ENCODE measurements at places on chromosomes 1 and 21.

- DNase-seq: no peak
Observed at GRCh38 chr1:25958465-25958864, 39.4 kb downstream of the PAFAH2 start.

- DNase-seq: no peak
Observed at GRCh38 chr1:70717656-70718055, 306.6 kb downstream of the CTH start.

- no peak for DNase-seq
Observed at GRCh38 chr1:217343907-217344306, 287.0 kb downstream of the GPATCH2 start.

DNA sequence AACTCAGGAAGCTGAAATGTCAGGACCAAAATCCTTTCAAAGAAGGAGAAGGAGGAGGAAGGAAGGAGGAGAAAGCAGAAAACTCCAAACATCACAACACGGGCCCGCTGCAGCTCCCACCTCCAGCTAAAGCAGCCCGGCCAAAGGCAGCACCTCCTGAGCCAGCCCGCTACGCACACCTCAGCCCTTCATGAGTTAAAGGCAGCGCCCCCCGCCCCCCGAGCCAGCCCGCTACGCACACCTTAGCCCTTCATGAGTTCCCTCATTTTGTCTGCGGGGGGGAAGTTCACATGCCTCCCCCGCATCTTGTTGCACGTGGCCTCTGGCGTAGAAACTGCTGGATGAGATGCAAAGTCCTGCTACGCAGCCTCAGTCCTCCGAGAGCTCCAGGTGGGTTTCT lies 90.7 kb upstream of the ARHGEF16 start:
- no peak for DNase-seq

DNA sequence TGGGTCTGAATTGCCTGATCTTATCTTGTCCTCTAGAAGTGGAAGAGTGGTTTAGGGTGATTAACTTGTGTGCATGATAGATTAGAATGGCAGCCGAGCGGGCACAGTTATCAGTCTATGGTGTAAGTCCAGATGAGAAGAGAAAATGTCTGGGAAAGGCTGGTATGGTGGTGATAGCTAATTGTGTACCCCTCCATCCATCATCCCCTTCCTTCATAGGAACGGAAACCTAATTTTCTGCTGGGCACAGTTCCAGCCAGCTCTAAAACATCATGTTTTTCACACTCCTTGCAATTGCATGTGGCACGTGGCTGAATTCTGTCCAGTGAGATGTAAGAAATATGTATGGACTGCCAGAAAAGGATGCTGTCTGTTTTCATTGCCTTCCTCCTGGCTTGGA lies 40.9 kb upstream of the ZP4 start:
- DNase-seq: no peak

DNA sequence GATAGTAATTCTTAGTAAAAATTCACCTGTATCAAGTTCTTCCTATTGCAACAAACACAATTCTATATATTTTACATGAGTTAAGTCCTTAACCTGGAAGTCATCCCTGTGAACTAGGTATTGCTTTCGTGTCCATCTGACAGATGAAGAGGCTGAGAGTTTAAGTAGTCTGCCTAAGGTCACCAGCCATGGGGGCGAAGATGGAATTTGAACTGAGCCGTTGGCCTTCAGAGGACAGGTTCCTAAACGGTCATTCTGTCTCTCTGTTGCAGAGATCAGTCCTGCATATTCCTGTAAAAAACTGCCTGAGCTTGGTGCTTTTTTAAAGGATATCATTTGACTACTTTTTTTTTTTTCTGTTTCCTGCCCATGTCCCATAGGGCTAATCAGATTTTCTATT lies 10.2 kb upstream of the POFUT2 start:
- DNase-seq: no peak

DNA sequence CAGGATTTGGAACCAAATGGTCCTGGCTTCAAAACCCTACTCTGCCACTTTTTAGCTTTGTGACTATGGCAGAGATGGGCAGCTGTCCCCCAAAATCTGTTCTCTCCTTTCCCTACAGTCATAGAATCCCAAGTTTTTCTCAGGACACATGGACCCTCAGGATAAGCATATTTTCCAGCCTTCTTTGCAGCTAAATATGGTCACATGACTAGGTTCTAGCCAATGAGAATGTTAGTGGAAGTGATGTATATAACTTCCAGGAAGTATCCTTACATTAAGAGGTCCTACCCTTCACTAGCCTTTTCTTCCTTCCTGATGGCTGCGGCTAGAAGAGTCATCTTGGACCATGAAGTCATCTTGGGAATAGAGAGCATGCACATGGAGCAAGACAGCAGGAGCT lies 5.9 kb downstream of the IGSF3 start:
- DNase-seq: no peak

- peak; percentile 75 for DNase-seq
Observed at GRCh38 chr1:100927276-100927675, 31.4 kb downstream of the SLC30A7 start.

DNA sequence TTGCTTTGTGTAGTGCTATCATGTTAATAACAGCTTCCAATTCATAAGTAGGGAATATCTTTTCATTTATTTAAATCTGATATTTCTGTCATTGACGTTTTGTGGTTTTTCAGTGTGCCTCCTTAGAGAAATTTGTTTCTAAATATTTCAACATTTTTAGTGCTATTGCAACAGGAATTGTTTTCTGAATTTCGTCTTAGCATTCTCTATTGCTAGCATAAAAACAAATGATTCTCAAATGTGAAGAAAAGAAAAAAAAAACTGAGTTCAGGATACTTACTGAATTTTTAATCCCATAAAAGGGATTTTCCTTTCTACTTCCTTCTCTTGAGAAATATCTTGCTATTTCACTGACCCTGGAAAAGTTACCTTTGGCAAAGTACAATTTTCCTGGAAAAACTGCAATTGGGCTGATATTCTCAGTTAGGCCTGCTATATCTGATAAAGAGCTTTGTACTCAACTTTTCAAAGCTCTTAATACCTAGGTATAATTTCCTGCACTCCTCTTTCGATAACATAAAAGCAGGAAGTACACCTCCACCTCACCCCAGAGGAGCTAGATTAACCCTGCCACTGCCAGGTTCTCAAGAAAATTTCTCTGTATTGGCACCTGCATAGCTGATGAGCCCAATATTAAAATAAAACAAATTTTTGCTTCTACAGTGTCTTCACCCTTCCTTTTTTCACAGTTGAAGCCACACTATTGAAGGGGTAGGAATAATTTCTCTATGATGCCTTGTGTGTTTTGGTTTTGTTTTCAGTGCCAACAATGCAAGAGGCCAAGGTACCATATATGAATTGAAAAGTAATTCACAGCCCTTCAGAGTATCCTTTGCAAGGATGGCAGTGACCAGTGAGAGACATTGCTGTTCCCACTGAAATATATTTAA lies 35.6 kb downstream of the PTPN14 start:
- no peak for DNase-seq

DNA sequence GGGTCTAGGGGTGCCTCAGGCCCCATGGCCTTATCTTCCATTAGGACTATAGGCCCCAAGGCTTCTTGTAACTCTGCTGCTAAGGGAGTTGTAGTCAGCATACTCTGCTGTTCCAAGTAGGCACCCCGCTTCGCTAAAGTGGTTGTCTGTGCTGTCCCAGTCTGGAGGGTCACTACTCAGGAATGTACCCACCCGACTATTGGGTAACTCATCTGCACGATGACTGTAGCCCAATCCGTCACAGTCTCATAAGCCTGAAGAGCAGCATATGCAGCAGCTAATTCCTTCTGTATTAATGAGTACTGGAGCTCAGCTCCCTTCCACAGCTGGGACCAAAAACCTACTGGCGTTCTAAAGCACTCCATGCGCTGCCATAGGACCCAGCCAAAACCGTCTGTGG lies 111.0 kb downstream of the GDAP2 start:
- DNase-seq: no peak

- DNase-seq: no peak
Observed at GRCh38 chr1:35845766-35846165, 37.2 kb upstream of the AGO1 start.

- DNase-seq: no peak
Observed at GRCh38 chr21:28482657-28483056, 510.0 kb downstream of the LTN1 start.

GRCh38 chr1:159980076-159980475 lies 26.0 kb upstream of the SLAMF9 start:
- DNase-seq: no peak

GRCh38 chr1:234270581-234271242 lies 102.5 kb upstream of the COA6 start:
- no peak for DNase-seq

DNA sequence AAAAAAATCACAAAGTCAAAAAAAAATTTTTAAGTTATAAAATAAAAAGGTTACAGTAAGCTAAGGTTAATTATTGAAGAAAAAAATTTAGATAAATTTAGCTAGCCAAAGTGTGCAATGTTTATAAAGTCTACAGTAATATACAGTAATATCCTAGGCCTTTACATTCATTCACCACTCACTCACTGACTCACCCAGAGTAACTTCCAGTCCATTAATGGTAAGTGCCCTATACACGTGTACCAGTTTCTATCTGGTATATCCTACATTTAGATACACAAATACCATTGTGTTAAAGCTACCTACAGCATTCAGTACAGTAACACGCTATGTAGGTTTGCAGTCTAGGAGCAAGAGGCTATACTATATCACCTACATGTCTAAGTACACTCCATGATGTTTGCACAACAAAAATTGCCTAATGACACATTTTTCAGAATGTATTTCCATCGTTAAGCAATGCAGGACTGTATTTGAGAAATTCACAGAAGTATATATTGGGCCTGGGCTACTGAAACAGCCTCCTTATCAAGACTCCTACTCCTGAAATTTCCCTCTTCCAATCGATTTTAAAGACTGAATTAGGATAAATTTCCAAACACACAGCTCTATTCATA lies 155.1 kb downstream of the COP1 start:
- DNase-seq: no peak

DNA sequence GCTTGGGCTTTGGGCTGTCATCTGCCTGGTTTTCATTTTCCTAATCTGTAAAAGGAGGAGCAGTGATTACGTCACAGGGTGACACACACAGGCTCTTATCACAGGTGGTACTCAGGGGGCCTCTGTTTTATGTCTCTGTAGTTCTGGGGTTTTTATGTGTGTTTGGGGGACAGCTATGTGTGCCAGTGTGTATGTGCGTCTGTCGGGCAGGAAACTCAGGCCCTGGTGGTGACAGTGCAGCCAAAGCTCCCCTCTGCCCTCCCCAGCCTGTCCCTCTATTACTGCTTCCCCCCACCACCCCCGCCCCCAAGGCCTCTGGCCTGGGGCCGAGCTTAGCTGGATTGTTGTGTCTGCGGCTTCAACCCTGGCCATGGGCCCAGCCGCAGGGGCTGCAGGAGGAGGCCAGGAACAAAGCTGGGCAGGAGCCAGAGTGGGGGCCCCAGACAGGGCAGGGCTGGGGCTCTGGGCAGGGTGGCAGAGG lies 13.3 kb downstream of the MFAP2 start:
- DNase-seq: no peak

DNA sequence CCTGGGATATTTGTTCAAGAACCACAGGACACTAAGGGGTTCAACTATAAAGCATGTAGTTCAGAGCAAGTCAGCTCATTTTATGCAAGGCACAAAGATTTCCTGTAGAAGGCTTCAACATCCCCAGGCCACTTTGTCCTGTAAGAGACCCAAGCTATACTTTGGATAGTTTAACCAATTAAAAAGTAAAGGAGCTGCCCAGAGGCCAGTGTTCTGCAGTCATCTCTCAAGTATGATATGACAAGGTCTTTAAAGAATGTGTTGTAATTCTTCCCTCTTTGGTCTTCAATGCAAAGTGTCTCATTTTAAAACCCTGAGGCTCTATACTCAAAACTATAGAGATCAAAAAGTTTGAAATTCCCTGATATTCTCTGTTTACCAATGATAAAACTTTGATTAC lies 34.1 kb downstream of the KRTAP20-3 start:
- DNase-seq: no peak

- no peak for DNase-seq
Observed at GRCh38 chr1:174406421-174406820, 41.3 kb upstream of the GPR52 start.

Data from CD4-positive, alpha-beta T cell treated with Interleukin-17A for 4 hours (primary cell).